ENCODE measurements at places on chromosomes 3 and 15.

- DNase-seq, result no peak
Measured at GRCh38 chr15:98842192-98842972, 165.2 kb downstream of the PGPEP1L start.

DNA sequence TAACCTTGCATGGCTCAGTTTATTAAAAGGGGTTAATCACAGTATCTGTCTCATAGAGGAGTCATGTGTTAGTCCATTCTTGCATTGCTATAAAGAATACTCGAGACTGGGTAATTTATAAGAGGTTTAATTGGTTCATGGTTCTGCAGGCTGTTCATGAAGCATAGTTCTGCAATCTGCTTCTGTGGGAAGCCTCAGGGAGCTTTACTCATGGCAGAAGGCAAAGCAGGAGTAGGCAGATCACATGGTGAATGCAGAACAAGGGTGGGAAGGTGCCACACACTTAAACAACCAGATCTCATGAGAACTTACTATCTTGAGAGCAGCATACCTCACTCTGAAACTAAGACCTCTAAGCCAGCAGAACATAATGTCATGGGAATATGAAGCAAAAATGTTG, 42.2 kb upstream of the PTX3 start:
- DNase-seq, result peak; percentile 46

- DNase-seq, result no peak
Measured at GRCh38 chr15:38997841-38998240, 433.2 kb upstream of the RASGRP1 start.

DNA sequence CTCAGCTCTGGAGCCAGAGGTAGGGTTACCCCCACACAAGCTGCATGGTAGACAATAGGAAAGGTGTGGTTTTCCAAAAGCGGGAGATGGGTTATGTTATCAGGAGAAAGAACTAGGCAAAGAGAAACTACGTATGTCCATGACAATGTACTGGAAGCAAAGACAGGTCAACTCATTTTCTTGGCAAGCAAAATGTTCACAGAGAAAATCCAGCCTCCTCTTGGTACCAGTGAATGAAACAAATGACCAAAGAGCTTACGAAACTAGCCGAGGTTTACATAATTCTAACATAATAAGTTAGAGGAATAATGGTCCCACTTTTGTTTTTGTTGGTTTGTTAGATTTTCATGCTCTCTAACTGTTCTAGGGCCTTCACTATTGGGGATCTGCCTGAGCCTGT, 338.1 kb upstream of the TGFBR2 start:
- DNase-seq, result no peak

DNA sequence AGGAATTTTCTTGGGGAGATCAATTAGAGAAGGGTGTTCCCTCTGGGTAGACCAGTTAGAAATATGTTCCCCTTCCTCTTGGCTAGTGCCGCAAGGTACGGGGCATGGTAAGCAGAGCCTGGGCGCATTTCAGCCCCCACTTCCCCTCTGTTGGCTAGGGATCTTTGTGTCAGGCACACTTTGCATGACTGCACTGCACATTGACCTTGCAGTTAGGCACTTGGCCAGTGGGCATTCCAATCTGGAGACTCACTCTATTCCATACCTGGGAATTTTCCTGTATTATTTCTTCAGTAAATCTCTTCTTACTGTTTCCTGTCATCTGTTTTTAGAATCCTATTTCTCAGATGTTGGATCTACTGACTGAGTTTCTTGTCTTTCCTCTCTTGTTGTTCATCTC, 30.0 kb upstream of the CACNA1D start:
- no peak for DNase-seq

GRCh38 chr15:66162286-66162685, 91.3 kb downstream of the MEGF11 start:
- no peak for DNase-seq

- no peak for DNase-seq
Measured at GRCh38 chr3:50226888-50227389, 9.1 kb upstream of the GNAI2 start.

- DNase-seq, result no peak
Measured at GRCh38 chr3:159782724-159783421, 205.8 kb upstream of the IL12A start.

- peak; percentile 66 for DNase-seq
Measured at GRCh38 chr3:31880020-31880419, 101.0 kb downstream of the OSBPL10 start.

DNA sequence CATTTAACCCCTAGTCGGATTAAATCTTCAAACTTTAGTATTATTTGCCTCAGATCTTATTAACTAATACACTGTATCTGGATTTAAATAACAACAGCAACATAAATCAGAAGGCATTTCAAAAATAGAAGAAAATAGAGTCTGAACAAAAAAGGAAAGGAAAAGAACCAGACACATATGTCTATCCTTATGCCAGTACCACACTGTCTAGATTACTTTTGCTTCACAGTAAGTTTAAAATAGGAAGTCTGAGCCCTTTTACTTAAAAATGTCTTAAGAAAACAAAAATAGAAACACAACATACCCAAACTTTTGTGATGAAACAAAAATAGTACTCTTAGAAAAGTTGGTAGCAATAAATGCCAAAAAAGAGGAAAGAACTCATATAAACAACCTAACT, 1615.8 kb downstream of the SI start:
- no peak for DNase-seq

DNA sequence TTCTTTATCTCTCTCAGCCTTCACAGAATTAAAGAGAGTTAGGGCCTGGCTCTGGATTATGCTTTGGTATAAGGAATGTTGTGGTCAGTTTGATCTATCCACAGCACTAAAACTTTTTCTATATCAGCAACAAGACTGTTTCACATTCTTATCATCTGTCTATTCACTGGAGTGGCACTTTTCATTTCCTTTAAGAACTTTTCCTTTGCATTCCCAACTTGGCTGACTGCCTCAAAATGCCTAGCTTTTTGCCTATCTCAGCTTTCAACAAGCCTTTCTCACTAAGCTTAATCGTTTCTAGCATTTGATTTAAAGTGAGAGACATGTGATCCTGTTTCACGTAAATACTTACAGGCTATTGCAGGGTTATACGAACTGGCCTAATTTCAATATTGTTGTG, 471.8 kb downstream of the GBE1 start:
- DNase-seq, result no peak

- no peak for DNase-seq
Measured at GRCh38 chr3:166304584-166304983, 467.4 kb upstream of the BCHE start.

DNA sequence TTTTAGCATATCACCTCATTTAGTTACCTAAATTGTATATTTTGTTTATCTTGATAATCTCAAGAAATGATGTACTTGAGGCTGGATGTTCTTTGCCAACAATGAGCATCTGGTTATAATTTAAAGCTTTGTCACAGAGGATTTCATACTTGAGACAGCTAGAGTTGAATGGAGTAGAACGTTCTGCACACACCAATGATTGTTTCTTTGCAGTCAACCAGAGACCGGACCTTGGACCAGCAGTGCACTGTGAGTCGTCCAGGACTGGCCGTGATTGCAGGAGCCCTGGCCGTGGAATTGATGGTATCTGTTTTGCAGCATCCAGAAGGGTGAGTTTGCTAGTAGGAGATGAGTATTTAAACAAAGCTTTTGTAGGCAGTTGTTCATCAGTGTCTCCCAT, 90.4 kb downstream of the ATG7 start:
- DNase-seq, result peak; percentile 71

DNA sequence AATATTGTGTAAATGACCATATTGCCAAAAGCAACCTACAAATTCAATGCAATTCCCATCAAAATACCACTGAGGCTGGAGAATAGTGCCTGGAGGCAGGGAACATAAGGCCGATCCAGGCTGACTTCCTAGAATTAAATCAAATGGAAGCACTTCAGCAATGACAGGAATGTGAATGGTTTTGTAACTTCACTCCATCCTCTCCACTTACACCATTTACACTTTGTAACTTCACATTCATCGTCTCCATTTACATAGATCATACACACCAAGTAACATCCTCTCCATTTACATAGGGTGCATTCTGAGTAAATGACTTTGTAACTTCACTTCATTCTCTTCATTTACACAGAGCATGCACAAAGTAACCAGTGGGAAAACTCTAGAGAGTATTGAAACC, 11.6 kb downstream of the STRIT1 start:
- DNase-seq, result peak; percentile 45

Measured in foreskin fibroblast (primary cell).